ENCODE measurements at places on chromosomes 5 and 9.

GRCh38 chr9:133534346-133535291 lies at the start of gene ADAMTSL2:
Gene ADAMTSL2 (plus strand): TSS chr9:133534704. CDS start chr9:133536713, 2,009 bp downstream.
- peak; percentile 21 for DNase-seq

DNA sequence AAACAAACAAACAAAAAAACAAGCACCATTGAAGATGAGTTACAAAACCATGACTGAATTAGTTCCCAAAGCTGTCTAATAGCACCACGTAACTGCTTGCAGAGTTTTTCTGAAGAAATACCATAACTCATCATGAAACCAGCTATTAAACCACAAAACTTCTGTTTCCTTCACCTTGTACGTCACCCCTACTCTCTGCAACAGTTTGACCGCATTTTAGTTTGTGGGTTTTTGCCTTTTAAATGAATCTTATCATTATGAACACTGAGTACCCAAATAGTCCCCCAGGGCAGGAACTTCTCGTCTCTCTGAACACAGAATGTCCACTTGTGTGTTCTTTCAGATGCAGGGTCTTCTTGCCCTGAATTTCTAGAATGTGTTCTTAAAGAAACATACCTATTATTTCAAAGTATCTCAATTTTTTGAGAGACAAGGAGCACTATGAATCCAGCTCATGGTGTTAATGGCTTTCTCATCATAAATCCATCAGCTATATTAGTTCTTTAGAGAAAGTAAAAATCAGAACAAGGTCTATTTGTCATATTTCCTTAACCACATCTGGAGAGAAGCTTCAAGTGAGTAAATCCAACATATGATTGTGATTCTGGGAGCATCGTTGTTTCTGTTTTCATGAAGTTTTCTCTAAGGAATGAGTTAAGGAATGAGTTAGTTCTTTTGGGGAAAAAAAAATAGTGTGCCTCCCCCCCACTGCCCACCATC lies 210.6 kb downstream of the AUH start:
- DNase-seq = no peak

DNA sequence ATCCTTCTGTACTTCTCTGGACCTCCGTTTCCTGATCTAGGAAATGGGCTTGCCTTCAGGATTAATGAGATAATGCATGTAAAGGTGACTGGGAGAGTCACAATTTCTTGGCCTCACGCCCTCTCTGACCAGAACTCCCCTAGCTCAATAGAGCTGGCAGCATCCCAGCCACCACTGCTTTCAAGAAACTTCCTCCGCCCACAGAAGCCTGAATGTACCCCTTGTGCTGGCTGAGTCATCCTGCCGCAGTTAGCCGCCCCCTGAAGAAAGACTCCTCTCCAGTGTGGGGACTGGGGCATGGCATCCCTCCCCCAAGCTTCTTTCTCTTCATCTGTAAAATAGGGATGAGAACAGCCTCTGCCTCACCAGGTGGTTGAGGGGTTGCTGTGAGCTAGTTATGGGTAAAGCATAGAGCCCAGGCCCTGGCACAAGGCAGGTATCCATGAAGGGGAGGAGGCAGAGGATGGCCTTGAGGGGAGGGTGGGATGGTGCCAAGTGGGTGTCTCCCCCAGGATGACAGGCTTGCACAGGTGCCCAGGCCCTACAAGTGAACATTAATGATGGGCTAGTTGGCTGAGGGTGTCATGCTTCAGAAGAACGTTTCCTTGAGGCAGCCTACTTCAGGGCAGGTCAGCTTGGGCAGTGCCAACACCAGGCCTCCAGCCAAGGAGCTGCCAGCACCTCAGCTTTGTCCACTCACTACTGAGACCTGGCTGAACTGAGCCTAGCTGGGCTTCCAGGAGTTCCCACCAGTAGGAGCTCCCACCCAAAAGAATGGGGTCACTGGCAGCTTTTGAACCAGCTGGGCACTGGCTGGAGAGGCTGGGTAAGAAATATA lies 3.4 kb downstream of the PDLIM4 start:
- peak; percentile 53 for DNase-seq

- no peak for DNase-seq
Observed at GRCh38 chr9:83372957-83373356, 165.2 kb downstream of the FRMD3 start.

GRCh38 chr5:136677217-136677616 lies 311.9 kb upstream of the TRPC7 start:
- DNase-seq = no peak

DNA sequence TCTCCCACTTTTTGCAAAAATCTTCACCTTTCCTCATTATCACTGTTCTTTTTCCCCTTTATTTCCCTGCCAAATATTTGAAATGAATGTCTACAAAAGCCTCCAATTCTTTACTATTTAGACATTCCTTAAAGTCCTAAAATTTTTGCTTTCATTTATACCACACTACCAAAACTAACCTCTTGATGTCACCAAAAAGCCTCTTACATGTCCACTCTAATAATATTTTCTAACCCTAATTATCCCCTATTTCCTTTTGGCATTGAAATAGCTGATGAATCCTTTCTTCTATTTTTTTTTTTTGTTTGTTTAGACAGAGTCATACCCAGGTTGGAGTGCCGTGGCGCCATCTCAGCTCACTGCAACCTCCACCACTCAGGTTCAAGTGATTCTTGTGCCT lies 32.3 kb upstream of the NRG2 start:
- DNase-seq = no peak

DNA sequence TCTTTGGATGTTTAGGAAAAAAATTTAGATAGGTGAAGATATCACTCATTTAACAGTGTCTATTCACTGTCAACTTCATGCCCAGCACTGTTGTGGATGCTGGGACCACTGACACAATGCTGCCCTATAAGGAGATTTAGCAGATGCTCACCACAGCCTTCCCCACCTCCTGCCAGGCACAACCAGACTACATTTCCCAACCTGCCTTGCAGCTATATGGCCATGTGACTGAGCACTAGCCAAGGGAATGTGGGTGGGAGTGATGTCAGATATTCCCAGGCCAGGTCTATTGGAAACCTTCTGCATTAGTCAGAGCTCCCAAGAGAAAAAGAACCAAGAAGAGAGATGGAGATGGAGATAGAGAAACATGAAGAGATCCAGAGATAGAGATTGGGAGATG lies 302.6 kb upstream of the TAS2R1 start:
- no peak for DNase-seq

GRCh38 chr9:114317665-114318357 lies 5.1 kb upstream of the ORM1 start:
- no peak for DNase-seq

DNA sequence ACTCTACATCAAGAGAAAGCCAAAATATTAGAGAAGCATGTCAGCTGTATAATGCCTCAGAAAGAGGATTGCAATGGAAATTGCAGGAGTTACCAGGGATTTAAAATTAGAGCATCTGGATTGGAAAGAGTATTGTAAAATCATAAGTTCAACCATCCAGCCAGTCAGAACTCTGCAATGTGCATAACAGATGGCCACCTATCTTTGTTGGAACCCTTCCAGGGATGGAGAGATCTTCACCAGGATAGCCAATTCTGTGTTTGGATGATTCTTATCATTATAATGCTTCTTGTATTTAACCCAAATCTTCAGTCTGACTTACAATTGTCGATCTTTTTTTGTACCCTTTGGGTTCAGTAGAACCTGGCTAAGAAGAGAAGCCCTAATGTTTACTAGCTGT lies 164.4 kb downstream of the TLR4 start:
- no peak for DNase-seq

GRCh38 chr5:39341896-39342295 lies 22.4 kb downstream of the C9 start:
- no peak for DNase-seq

- DNase-seq = no peak
Observed at GRCh38 chr9:121222524-121223171, 21.0 kb upstream of the RAB14 start.

- no peak for DNase-seq
Observed at GRCh38 chr5:41574391-41574790, 64.0 kb upstream of the PLCXD3 start.

DNA sequence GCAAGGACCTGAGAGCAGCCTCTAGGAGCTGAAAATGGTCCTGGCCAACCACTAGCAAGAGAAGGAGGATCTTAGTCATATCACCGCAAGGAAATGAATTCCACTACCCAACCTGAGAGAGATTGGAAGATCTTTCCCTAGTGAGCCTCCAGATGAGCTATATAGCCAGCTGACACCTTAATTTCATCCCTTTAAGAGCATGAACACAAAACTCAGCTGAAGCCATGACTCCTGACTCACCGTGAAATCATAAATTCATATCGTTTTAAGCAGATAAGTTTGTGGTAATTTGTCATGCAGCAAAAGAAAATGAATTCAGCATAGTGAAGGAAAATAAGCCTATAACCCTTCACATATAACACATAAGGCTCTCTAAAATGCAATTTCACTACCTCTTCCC lies 23.5 kb downstream of the MAPKAP1 start:
- no peak for DNase-seq

DNA sequence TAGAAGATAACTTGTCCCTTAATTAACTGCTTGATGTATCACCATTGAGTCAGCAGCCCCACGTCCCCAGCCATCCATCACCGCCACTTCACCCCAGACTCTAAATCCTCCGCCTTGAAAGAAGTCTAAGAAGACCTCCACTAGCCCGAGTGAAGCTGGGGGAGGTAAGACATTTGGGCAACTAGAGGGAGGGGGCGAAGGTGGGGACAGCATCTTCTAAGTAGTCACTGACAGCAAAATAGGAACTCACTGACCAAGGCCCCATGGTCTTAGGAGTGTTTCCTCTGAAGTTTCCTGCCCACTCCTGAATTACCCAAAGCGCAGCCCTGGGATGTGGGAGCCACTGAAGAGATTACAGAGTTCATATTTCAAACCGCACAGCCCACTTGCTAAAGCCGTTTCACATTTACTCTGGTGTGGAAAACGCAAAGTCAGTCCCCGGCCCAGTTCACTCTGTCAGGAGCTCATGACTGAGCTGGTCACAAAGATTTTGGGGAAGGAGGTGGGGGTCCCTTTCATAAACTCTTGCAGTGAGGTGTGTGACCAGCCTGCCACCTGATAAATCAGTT lies 107.4 kb downstream of the LHFPL2 start:
- DNase-seq = no peak

- no peak for DNase-seq
Observed at GRCh38 chr5:14136228-14136627, 6.9 kb upstream of the TRIO start.

DNA sequence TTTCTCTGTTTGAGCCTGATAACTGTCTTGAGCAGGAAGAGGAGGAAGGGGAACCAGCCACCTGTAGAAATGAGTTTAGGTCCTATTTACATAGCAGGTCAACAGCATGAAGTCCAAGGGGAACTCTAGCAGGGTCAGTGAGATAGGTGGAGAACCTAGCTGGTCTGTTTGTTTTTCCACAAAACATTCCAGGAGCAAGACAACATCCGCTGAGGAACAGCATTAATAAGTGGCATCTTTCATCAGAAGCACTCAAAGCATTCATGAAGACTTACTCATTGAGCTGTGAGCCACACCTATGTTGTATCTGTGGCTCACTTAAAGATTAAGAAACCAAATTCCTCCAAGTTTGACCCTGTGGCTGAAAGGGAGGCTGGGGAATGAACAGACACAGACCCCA lies 115.9 kb downstream of the ACTBL2 start:
- DNase-seq = no peak

DNA sequence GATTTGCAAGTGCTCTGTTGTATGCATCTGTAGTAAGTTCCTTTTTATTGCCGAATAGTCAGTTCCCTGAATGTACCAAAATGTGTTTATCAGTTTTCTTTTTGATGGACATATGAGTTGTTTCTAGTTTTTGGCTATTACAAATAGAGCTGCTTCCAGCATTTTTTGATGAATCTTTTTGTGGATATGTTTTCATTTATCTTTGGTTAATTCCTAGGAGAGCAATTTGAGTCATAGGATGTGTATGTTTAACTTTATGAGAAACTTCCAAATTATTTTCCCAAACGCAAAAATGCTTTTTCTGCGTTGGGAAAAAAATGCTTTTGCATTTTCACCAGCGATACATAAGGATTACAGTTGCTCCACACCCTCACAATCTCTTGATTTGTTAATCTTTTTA lies 287.7 kb downstream of the FER start:
- no peak for DNase-seq

- no peak for DNase-seq
Observed at GRCh38 chr5:143807401-143807800, 4.6 kb upstream of the HMHB1 start.

DNA sequence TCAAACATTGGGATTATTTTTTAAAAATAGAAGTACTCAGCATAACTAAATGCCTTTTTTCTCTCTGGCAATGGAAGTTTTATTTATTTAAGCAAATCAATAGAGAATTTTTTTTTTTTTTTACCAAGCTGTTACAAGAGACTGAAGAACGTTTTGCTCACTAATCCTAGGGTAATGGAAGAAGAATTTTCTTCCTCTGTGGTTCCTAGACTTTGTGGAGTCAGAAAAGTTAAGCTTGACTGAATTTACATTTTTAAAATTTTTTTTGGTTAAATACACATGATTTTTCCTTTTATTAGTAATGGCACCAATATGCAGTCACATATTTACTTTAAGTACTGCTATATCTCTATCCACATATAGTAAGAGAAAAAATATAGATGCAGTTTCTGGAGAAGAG lies 189.8 kb downstream of the PCSK1 start:
- DNase-seq = no peak

Data from stimulated activated CD8-positive, alpha-beta memory T cell treated with anti-CD3 and anti-CD28 coated beads, Interleukin-4, amount 100 ng/mL, for 24 hours (primary cell).